Foreskin melanocyte (primary cell): ENCODE measurements at places on chromosomes 6 and 20.

GRCh38 chr20:2163757-2164156 is 62.1 kb downstream of the STK35 start:
- no peak for DNase-seq

DNA sequence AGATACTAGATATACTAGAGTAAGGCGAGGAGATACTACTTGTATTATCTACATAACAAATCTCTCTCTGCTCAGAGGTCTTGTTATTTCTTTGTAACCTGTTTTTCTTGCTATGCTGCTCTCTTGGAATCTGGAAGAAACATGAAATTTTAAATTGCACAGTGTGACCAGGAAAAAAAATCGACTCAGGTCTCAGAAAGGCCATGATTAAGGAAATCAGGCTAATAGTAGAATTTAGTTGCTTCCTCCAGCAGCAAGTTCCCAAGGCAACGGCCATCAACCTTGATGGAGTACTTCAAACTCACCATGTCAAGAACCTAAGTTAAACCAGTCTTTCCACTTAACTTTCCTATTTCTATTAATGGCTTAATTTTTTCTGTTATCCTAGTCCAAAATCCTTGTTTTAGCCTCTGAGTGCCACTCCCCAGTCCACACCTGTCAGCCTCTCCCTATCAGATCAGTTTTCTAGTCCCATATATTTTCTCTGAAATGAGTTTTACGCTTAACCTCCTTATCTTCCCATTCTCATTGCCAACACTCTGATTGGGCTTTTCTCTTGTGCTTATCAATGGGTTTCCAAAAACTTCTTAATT is 87.7 kb upstream of the BEND3 start:
- DNase-seq, result no peak

DNA sequence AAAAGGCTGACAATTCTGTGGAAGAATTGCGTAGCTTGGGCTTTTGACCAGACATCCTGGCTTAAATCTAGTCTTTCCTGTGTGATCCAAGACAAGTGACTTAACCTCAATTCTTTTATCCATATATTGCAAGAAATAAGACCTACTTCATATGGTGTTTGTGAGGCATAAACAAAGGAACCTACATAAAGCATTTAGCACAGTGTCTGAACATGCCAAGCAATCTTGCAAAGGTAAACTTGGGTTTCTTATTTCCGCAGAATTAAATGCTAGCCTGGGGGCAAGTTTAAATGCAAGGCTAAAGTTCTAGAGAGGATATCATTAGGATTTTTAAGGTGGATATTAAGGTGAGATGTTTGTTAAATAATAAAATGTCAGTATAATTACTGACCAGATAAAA is 47.9 kb downstream of the HDDC2 start:
- DNase-seq, result no peak

DNA sequence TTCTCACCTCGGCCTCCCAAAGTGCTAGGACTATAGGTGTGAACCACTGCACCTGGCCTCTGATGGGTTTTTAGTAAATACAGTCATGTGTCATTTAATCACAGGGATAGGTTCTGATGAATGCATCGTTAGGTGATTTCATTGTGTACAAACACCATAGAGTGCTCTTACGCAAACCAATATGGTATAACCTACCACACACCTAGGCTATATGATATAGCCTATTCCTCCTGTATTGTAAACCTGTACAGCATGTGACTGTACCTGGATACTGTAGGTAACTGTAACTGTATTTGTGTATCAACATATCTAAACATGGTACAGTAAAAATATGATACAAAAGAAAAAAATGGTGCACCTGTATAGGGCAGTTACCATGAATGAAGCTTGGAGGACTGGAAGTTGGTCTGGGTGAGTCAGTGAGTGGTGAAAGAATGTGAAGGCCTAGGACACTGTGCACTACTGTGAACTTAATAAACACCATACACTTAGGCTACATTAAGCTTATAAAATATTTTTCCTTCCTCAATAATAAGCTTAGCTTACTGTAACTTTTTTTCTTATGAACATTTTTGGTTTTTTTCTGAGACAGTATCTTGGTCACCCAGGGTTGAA is 10.0 kb downstream of the BICRAL start:
- no peak for DNase-seq

DNA sequence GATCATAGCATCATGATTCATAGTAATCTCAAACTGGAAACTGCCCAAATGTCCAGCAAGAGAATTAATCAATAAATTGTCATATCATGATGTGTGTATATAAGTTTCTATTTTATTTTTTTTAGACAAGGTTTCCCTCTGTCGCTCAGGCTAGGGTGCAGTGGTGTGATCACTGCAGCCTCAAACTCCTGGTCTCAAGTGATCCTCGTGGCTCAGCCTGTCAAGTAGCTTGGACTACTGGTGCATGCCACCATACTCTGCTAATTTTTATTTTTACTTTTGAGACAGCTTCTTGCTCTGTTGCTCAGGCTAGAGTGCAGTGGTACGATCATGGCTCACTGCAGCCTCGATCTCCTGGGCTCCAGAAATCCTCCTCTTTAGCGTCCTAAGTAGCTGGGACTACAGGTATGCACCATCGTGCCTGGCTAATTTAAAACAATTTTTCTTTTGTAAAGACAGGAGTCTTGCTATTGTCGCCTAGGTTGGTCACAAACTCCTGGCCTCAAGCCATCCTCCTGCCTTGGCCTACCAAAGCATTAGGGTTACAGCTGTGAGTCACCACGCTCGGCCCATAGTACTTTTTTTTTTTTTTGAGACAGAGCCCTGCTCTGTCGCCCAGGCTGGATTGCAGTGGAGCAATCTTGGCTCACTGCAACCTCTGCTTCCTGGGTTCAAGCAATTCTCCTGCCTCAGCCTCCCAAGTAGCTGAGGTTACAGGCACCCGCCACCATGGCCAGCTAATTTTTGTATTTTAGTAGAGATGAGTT is 8.7 kb upstream of the ATRN start:
- no peak for DNase-seq
